ENCODE measurements at places on chromosomes 5 and 9.

DNA sequence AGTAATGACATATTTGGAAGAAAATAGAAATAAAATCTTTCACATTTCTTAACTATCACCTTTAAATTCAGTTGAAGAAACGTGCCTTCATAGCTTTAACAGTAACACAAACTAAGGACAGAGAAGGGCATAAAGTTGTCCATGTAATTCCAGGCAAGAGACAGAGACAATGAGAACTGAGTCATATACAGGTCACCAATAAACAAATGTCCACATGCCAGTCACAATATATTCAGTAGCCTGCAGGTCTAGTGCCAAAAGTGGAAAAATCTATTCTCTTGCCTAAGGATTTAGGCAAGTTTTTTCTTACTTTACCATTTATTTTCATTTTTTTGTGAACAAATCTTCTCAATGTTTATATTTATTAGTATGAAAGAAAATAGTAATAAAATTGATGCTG, 1711.5 kb upstream of the NUDT12 start:
- no peak for DNase-seq

GRCh38 chr5:71782393-71782770, 63.3 kb downstream of the CARTPT start:
- DNase-seq = no peak

DNA sequence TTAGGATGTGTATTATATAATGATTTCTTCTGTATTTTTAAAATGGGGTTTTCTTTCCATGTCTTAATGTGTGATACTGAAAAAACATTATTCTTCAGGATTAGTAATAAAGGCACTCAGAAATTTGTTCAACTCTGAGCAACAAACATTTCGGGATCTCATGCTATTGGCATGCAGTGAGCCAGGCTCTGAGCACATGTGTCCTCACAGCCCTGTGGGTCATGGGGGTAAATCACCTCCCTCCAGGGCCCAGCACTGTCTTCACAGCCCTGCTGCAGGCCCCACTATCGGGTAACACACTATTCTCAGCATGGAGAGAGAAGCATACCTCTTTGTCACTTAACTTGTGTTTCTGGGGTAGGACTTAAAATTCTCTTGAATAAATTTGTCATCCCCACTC, 14.0 kb downstream of the TMEM174 start:
- DNase-seq = no peak

- DNase-seq = no peak
Observed at GRCh38 chr5:7763621-7764072, 87.3 kb downstream of the CFAP90 start.

GRCh38 chr9:7974335-7974960, 174.9 kb upstream of the DMAC1 start:
- no peak for DNase-seq

- no peak for DNase-seq
Observed at GRCh38 chr5:93277051-93277450, 304.0 kb downstream of the NR2F1-AS1 start.

- no peak for DNase-seq
Observed at GRCh38 chr9:94649100-94649819, 9.9 kb upstream of the FBP1 start.

GRCh38 chr5:2680979-2681378, 70.5 kb downstream of the IRX2 start:
- peak; percentile 28 for DNase-seq

- DNase-seq = no peak
Observed at GRCh38 chr9:135069558-135070197, 17.8 kb upstream of the OLFM1 start.

GRCh38 chr9:136587944-136588662, 42.3 kb upstream of the NOTCH1 start:
- DNase-seq = no peak
